ENCODE measurements at places on chromosomes 12 and 14.
A peak's percentile ranks its signal among the peaks of the same experiment; 100 is the strongest.

GRCh38 chr12:124713041-124713435, 145.6 kb upstream of the NCOR2 start:
- no peak for DNase-seq

- DNase-seq: no peak
These were observed 46.3 kb upstream of the TMPO start for GRCh38 chr12:98469109-98469508.

- no peak for DNase-seq
These were observed 8.3 kb downstream of the ANHX start for GRCh38 chr12:133227281-133227852.

- peak; percentile 75 for DNase-seq
These were observed 827.9 kb downstream of the BCL11B start for GRCh38 chr14:98444077-98444476.

DNA sequence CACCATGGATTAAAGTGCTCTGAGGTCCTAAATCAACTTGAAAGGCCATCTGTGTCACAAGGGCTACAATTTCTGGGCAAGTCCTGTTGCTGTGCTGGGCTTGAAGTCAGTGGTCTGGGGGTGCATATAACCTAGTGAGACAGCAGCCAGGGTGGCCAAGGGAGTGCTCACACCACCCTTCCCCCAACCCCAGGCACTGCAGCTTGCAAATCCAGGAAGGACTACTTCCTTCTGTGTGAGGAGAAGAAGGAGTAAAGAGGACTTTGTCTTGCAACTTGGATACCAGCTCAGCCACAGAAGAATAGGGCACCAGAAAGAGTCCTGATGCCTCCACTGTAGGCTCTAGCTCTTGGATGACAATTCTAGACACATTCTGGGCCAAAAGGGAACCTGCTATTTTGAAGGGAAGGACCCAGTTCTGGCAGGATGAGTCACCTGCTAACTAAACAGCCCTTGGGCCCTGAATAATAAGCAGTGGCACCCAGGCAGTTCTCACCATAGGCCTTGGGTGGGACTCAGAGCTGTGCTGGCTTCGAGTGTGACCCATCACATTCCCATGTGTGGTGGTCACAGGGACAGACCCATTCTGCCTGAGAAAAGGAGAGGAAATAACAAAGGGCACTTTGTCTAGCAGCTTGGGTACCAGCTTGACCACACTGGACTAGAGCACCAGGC, 32.6 kb upstream of the DHRS7 start:
- no peak for DNase-seq

- no peak for DNase-seq
These were observed 758.3 kb downstream of the C12orf50 start for GRCh38 chr12:87270919-87271318.

- no peak for DNase-seq
These were observed 226.5 kb upstream of the PELI2 start for GRCh38 chr14:55891692-55892091.

DNA sequence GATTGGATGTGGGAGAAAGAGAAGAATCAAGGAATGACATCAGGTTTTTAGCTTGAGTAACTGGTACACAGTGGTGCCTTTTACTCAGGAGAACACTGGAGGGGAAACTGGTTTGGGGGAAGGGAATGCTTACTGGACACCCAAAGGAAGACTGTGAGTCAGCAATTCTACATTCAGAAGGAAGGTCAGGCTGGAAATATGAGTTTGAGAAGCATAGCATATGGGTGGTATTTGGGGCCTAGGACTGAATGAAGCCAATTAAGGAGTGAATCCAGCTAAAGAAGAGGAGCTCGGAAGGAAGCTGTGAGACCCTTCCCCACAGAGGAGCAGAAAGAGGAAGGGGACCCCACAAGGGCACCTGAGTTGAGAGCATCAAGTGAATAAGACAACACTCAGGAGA, 35.4 kb downstream of the DMAC2L start:
- DNase-seq: no peak
